Activated T-helper 2 cell treated with anti-CD3 and anti-CD28 coated beads, Interferon-gamma antibody, Interleukin-2, Interleukin-4, amounts not matched to agents 10 μg/mL and 5 μg/mL and 100 μg/mL, durations not matched to agents 14 hours and 24 hours and 36 hours (primary cell): ENCODE measurements at places on chromosomes 3 and 15.

- no peak for DNase-seq
Measured at GRCh38 chr15:90529011-90529370, 732 bp upstream of the CRTC3 start.

DNA sequence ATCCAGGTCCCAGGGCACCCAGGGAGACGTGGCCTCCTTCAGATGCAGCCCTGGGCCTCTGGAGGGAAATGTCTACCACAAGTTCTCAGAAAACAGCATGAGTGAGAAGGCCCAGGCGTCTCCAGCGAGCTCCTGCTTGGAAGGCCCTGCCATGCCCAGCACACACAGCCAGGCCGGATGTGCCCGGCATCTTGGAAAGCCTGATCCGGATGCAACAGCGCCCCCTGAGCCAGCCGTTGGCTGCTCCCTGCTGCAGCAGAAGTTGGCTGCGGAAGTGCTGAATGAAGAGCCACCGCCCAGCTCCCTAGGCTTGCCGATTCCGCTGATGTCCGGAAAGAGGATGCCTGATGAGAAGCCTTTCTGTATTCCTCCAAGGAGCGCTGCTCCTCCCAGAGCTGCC lies 856 bp downstream of the NPAP1 start:
- no peak for DNase-seq

GRCh38 chr3:4065085-4065484 lies 238.1 kb upstream of the SETMAR start:
- DNase-seq, result no peak

DNA sequence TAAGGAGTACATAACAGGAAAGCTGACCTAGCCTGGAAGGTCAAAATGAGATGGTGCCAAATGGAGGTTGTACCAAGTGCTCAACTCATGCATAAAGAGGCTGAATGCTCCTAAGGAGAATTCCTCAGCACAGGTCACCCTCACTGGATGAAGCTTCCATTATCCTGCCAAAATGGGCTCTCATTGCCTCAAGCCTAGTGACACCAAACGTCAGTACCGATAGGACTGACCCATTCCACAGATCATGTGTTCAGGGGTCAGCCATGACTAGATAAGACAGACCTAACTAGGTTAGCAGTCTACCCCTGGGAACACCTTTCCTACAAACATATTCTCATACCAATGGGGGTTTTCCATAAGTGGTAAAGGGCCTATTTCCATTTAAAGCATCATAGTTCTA lies 160.7 kb downstream of the MEX3B start:
- no peak for DNase-seq

GRCh38 chr3:100776097-100776729 lies 66.9 kb downstream of the TFG start:
- DNase-seq, result no peak

- no peak for DNase-seq
Measured at GRCh38 chr3:50336452-50337174, 4.0 kb downstream of the RASSF1 start.

DNA sequence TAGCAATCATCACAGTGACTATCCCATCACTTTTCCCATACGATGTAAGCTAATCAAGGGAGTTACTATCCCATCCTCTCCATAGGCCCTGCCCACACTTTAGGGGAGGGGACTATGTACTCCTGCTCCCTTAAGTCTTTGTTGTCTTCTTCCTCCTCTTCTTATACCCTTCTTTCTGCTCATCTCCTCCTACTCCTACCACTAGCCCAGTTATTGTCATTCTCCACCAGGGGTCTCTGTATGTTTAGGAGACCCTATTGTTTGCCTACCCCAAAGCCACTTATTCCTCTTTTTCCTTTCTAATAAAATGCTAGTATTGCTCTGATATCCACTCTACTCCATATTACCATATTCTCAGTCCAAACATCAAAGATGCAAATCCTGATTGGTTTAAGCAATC lies 27.8 kb downstream of the STAC start:
- DNase-seq, result no peak

DNA sequence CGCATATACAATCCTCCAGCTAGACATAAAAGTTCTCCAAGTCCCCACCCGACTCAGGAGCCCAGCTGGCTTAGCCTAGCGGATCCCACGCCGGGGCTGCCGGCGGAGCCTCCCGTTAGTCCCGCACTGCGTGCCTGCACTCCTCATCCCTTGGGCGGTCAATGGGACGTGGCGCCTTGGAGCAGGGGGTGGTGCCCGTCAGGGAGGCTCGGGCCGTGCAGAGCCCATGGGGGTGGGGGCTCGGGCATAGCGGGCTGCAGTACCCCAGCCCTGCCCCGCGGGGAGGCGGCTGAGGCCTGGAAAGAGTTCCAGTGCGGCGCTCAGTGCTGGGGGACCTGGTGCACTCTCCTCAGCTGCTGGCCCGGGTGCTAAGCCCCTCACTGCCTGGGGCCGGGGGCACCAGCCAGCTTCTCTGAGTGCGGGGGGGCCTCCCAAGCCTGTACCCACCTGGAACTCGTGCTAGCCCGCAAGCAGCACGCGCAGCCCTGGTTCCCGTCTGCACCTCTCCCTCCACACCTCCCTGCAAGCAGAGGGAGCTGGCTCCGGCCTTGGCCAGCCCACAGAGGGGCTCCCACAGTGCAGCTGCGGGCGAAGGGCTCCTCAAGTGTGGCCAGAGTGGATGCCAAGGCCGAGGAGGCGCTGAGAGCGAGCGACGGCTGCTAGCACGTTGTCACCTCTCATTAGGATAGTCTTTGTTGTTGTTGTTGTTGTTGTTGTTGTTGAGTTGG lies 12.2 kb upstream of the CCDC50 start:
- DNase-seq, result no peak

DNA sequence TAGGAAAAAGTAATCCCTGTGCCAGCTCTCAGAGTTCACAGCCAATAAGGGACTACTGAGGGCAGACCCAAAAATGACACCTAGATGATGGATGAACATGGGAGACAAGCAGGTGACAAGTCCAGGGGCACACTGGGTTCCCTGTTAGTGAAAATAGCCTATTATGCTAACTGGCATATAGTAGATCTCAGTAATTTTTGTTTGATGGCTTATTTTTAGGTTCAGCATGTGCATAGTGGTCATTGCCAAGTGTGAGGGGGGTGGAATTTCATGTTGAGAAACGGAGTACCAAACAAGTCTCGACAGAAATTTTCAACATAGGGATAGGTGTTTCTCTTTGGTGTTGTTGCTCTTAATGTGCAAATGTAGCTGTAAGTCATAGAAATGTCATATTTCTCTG lies 6.4 kb upstream of the ITGB5 start:
- no peak for DNase-seq

- DNase-seq, result no peak
Measured at GRCh38 chr3:24688446-24689148, 193.9 kb upstream of the THRB start.

GRCh38 chr15:28112962-28113361 lies 13.8 kb upstream of the OCA2 start:
- DNase-seq, result no peak

GRCh38 chr15:52649686-52650085 lies 29.5 kb downstream of the ATOSA start:
- no peak for DNase-seq

DNA sequence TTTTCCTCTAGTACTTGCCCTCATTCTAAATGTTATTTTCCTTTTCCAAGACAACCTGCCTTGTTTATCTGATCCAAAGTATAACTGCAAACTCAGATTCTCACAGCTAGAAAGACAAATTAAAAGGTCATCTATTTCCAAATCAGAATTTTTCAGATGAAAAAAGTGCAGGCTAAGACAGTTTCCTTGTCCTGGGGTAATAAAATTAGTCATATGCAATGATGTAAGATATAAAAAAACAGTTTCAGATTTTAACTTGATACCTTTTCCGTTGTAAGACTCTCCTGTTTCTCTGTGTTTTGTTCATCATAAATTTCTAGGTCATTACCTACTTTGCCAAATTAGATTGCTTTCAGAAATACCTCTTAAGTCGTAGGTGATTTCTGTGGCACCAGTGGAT lies 238.4 kb upstream of the PEX5L start:
- no peak for DNase-seq

DNA sequence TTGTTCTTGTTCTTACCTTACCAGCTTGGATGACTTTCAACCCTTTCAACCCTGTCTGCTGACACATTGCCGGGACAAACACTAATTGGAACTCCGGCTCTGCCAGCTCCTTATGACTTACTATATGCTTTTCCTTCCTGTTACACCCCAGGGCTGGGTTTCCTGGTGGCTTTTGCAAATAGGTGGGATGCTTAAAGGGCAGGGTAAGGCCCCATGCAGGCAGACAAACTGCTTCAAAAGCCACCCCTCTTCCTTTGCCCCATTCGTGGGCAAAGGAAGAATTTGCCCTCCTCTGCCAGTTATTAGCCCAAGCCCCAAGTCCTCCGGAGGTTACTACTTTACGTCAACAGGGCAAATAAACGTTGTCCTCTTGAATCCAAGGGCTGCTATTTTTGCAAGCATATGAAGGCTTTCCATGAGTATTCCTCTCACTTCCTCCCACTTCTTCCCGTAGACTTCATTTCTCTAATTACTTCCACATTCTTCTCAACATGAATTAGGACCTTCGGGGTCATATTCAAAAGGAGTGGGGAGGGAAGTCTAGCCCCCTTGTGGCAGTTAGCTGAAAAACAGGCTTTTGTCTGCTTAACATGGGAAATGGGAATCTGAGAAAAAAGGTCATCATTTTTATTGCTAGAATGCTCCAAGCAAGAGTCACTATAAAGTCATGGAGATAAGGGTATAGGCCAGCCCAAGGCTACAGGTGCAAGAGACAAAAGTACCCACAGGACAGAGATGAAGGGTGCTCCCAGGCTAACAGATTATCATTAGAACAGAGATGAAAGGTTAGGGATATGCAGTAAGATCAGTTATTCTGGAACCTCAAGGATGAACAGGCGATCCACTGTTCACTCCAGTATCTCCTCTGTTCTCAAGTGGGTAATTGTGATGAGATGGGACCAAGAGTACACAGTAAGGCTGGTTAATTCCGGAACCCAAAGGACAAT lies 56.3 kb upstream of the FSTL1 start:
- DNase-seq, result no peak

- DNase-seq, result no peak
Measured at GRCh38 chr3:65953881-65954733, 84.6 kb downstream of the MAGI1 start.

GRCh38 chr3:185717121-185717520 lies 107.7 kb downstream of the IGF2BP2 start:
- no peak for DNase-seq

- no peak for DNase-seq
Measured at GRCh38 chr3:52172262-52172757, 18.1 kb upstream of the POC1A start.

- no peak for DNase-seq
Measured at GRCh38 chr3:39207361-39208186, 15.2 kb upstream of the XIRP1 start.

- DNase-seq, result no peak
Measured at GRCh38 chr3:121252676-121253075, 293.1 kb downstream of the POLQ start.

GRCh38 chr3:119352863-119353527 lies 58.8 kb downstream of the ARHGAP31 start:
- DNase-seq, result no peak

DNA sequence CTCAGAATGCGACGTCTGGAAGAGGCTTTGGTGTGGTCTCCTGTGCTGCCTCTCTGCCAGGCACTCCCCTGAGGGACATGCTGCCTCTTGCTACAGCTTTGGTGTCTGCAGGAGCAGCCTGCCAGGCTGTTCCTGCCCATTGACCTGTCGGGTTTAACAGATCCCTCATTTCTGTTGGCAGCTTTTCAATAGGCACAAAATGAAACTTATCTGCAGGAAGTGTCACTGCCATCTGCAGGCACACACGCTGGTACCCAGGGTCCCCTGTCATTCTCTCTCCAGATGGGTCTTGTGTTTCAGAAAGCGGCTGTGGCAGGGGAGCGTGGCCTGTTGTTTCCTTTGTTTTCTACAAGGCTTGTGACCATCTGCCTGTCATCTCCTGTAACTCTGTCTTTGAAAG lies 328.3 kb upstream of the CHRM5 start:
- no peak for DNase-seq

GRCh38 chr3:43949594-43949993 lies 258.9 kb downstream of the ABHD5 start:
- no peak for DNase-seq

DNA sequence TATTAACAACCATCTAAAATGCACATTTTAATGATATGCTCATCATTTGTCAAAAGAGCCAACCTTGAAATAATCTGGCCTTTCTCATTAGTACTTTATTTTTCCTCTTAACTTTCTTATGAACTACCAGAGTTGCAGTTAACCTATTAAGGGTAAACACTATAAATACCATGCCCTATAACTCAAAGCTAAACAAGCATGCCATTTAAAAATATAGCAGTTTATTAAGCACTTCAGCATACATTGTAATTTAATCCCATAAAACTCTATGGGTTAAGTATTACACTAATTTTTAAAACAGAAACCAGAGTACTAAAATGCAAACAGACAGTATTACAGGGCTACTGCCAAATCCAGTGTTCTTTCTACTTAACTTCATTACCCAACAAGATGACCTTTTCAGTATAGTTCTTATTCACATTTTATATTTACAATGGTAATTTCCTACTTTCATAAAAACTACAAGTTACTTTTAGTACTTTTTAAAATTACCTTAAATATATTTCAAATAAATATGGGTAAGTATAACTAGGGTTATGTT lies 11.8 kb downstream of the NPTN start:
- no peak for DNase-seq

GRCh38 chr3:97830638-97831037 lies 8.8 kb downstream of the CRYBG3 start:
- no peak for DNase-seq

DNA sequence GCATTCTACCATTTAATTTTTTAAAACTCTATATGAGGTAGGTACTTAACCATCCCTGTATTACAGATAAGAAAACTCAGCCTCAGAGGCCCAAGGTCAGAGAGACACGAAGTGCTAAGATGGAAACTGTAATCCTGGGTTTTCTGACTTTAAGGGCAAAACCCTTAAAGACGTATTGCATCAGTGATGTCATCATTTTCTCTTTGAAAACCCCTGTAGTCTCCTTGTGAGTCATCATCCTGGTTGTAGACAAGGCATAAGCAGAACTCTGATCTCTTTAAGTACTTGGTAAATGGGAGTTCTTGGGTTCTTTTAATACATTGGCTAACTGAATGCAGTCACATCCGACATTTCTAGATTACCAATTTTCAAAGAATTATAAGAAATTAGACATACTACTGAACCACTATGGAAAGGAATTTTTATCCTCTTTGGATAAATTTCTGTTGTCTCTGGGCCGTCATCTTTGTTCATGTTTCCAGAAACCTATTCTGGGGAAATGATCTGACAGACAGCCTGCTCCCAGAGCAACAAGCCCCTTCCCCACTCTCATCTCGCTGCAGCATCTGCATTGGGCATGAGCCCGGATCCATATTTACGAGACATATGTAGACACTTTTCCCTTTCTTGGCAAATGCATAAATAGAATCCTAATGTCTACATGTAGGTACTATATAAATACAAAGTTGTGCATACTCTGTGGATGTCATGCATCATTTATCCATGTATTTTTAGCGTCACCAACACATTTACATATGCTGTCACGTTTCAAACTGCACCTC lies 48.7 kb upstream of the MDFIC2 start:
- DNase-seq, result no peak

DNA sequence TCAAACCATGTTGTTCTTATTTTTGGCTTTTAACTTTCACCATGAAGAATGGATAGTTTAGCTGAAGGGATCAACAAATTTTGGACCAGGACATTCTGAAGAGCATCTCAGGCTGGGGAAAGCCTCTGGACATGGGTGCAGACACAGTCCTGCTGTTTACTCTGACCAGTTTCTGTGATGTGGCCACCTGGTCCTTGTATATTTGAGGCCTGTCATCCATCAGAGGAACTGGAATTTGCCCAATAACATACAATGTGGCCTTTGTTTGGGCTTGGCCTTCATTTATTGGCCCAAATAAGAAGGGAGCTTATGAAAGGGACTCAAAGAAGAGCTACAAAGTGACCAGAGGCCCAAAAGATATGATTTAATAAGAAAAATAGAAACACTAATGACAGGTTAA lies 127.9 kb downstream of the MYRIP start:
- no peak for DNase-seq
